Natural killer cell treated with Interleukin-12 subunit alpha and Interleukin-12 subunit beta and Interleukin-15 and Interleukin-18, amount 100 ng/mL, for 72 hours (primary cell): ENCODE measurements at places on chromosomes 2 and 18.
A peak's percentile ranks its signal among the peaks of the same experiment; 100 is the strongest.

GRCh38 chr18:46712406-46712805, 44.4 kb downstream of the ST8SIA5 start:
- no peaks in the 10 kb centered on the region for H3K4me1 ChIP-seq
- no peak overlapping the region for H3K4me3 ChIP-seq
- H3K36me3 ChIP-seq = no peaks in the 10 kb centered on the region

DNA sequence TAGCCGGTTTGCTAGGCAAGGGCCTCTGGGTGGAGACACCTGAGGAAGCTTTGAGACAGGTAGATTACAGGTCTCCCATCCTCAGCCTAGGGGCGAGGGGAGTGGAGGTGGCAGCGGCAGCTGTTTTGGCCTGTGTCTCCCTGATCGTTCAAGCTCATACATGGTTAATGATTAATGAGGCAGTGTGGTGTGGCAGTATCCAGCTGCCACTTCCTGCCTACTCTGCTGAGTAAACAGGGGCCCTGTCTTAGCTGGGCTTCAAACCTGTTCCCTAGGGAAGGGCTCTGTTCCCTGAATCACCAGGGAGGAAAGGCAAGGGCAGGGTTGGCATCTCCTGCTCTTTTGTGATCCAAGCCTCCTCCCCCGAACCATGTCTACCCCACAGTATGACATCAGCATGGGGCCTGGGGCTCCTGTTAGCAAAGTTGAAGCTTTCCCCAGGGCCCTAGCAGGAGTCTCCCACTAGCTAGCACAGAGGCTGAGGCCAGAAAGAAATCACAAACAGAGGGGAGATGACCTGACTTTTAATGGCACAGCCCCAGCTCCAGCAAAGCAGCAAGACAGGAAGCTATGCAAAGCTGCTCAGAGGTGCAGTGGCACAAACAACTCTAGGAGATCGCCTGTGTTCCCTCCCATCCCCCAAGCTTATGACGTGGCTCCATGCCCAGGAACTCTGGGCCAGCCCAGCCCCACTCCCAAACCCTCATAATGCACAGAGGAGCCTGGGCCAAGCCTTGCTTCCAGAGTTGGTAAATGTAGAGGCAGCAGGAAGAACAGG, 3.7 kb upstream of the TUBA4B start:
- no peaks in the 10 kb centered on the region for H3K27me3 ChIP-seq
- H3K4me3 ChIP-seq = peak overlapping the region; percentile 90
- H3K4me1 ChIP-seq = peaks cover 81% of the 10 kb centered on the region
- H3K27ac ChIP-seq = peak overlapping the region; percentile 92
- H3K36me3 ChIP-seq = peaks cover 9% of the 10 kb centered on the region

DNA sequence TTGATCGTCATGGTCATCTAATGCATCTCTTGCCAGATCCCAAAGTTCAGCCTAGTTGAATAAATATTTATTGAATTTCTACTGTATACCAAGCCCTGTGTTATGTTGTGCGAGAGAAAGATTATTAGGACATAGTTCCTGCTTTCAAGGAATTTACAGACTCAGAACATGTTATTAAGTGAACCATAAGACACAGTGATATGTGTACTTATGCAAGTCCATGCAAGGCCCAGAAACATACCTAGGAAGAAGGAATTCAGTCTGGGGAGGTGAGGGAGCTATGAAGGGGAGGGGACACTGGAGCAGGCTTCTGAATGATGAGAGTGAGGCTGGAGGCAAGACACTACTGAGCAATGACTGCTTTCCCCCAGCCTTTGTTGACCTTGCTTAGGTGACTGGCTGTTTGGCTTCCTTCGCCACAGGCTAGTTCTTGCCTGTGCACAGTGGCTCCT, 81.4 kb downstream of the ACAA2 start:
- H3K36me3 ChIP-seq = no peaks in the 10 kb centered on the region
- no peaks in the 10 kb centered on the region for H3K4me1 ChIP-seq
- peaks cover 12% of the 10 kb centered on the region for H3K27me3 ChIP-seq
- no peak for DNase-seq
- H3K4me3 ChIP-seq = no peak overlapping the region
- H3K27ac ChIP-seq = no peak overlapping the region

DNA sequence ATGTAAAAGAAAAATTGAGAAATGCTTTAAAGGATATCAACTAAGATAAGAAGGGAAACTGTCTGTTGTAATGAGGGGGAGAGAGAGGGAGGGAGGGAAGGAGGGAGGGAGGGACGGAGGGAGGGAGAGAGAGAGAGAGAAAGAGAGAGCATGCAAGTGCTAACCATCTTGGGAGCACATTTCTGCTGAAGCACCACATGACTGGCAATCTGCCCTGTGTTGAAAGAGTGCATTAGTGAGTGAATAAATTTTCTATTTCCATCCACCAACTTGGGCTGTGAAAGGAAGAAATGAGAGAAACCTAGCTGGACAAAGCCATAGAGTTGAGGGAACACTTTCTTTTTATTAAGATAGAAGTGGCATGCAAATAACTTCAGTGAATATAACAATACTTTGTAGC, 110.7 kb downstream of the TMX3 start:
- no peak overlapping the region for H3K4me3 ChIP-seq
- DNase-seq = no peak
- H3K27me3 ChIP-seq = peaks cover 16% of the 10 kb centered on the region
- H3K36me3 ChIP-seq = no peaks in the 10 kb centered on the region
- H3K27ac ChIP-seq = no peak overlapping the region
- H3K4me1 ChIP-seq = no peaks in the 10 kb centered on the region

GRCh38 chr2:237686659-237687136, 59.3 kb downstream of the LRRFIP1 start:
- H3K27ac ChIP-seq = peak overlapping the region; percentile 85
- H3K27me3 ChIP-seq = no peaks in the 10 kb centered on the region
- H3K36me3 ChIP-seq = no peaks in the 10 kb centered on the region
- DNase-seq = no peak
- H3K4me3 ChIP-seq = no peak overlapping the region

DNA sequence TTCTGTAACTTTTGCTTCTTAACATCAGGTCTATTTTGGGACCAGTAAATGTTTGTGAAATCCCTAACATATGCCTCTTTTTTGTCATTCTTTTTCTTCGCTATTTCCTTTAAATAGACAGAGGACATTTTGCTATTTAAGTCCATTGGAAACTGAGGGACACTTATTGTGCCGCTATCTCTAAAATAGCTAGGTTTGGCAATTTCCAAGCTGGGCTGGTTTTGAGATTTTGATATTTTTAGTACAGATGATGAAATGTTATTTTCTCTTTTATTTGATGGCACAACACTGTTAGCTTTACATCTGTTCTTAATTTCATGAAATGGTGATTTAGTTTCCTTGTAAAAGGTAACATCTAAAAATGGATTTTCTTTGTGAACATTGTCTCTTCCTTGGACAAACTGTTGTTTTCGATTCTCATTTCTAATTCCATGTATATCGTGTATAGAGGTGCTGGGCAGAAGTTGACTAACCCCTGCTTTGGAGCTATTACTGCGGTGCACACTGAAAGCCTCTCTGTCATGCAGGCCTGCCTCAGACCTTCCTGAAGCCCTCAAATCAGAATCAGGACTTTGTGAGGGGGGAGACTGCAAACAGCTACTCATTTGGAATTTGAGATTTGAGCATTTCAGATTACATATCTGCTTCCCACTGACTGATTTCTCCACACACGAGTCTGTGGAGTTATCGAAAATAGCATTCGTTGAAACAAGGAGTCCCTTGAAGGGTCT, 594 bp downstream of the RAD51AP2 start:
- DNase-seq = no peak
- H3K36me3 ChIP-seq = no peaks in the 10 kb centered on the region
- H3K27me3 ChIP-seq = peaks cover 2% of the 10 kb centered on the region
- no peaks in the 10 kb centered on the region for H3K4me1 ChIP-seq
- H3K27ac ChIP-seq = no peak overlapping the region

DNA sequence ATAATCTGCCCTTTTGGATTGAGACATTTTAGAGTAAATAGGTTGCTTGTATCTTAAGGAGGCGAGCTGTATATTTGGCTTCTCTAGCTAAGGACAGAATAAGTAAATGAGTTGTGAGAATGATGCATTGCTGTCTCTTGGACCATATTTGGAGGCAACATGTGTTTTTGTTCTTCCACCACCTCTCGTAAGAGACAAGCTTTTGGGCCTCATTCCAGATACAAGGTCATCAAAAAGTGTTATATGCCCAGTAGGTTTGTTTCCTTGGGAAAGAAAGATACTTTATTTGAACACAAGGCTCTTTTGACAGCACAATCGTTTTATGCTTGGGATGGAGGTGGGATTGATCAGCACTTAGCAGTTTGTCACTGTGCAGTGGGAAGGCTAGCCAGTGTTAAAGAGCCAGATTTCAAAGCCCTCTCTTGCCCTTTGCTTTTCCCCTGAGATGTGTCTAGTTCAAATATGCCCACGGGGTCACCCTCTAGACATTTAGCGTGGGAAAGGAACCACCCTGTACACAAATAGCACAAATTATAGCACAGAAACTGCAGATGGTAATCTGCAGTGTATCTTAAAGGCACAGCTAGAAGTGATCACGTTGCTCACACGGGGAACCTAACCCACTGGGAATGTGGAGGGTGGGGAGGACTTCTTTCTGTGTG, 131.3 kb downstream of the MAP4K4 start:
- peaks cover 20% of the 10 kb centered on the region for H3K36me3 ChIP-seq
- H3K27ac ChIP-seq = peak overlapping the region; percentile 4
- H3K4me3 ChIP-seq = peak overlapping the region; percentile 32
- DNase-seq = no peak
- peaks cover 41% of the 10 kb centered on the region for H3K4me1 ChIP-seq
- no peaks in the 10 kb centered on the region for H3K27me3 ChIP-seq
